ENCODE measurements at places on chromosomes 3 and 15.

- DNase-seq, result peak; percentile 68
Observed at GRCh38 chr3:132543011-132543739, 53.9 kb upstream of the ACKR4 start.

GRCh38 chr3:146469150-146470017 lies at the start of gene PLSCR2:
PLSCR2 (minus strand) TSS chr3:146469561; CDS start chr3:146459904, 9,657 bp downstream.
- no peak for DNase-seq

- no peak for DNase-seq
Observed at GRCh38 chr3:186247821-186248814, 113.9 kb downstream of the DGKG start.

DNA sequence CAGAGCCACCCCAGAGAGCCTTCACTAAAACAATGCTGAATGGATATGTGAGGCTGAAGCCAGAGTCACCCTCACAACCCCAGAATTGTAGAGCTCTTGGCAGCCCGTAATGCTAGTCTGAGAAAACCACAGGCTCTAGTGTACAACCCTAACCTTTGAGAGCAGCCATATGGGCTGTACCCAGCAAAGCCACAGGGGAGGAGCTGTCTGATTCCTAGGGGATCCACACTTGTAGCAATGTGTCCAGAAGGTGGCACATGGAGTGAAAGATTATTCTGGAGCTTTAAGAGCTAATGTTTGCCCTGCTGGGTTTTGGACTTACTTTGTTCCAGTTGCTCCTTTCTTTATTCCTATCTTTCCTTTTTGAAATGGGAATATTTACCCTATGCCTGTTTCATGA lies 626.8 kb downstream of the GRM7 start:
- no peak for DNase-seq

- DNase-seq, result no peak
Observed at GRCh38 chr3:73143401-73143800, 81.9 kb downstream of the EBLN2 start.

- DNase-seq, result no peak
Observed at GRCh38 chr3:116148881-116149851, 296.1 kb downstream of the LSAMP start.

DNA sequence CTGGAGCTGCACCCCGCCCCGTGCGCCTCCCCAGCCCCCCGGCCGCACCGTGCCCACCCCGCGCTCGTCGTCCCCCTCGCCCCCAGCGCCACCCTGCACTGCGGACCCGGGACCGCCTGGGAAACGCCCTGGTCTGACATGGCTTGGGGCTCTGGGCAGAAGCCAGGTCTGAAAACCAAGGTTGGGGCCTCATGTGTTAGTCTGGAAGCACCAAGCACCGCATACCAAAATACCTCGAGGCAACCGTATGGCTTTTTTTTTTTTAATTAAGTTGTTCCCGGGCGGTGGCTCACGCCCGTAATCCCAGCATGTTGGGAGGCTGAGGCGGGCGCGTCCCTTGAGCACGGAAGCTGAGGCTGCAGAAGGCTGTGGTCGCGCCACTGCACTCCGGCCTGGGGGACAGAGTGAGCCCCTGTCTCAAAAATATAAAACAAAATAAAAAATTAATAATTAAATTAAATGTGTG lies 91.5 kb upstream of the CHD2 start:
- no peak for DNase-seq

DNA sequence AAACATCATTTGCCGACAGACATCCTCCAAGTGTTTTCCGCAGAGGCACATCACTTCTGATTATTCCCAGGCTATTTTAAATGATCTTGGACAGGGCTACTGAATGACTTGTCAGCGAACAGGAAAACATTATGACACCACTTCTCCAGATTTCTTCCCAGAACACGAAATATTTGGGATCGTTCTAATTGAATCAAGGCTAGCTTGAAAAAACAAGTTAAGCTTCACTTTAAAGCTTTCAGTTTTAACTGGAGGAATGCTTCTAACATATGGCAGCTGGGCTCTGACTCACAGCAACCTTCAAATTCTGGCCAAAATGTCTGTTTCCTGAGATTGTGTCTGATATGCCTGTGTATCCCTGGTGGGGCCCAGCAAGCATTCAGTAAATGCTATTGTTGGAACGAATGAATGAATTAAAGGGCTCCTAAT lies 127.0 kb upstream of the ICE2 start:
- no peak for DNase-seq

DNA sequence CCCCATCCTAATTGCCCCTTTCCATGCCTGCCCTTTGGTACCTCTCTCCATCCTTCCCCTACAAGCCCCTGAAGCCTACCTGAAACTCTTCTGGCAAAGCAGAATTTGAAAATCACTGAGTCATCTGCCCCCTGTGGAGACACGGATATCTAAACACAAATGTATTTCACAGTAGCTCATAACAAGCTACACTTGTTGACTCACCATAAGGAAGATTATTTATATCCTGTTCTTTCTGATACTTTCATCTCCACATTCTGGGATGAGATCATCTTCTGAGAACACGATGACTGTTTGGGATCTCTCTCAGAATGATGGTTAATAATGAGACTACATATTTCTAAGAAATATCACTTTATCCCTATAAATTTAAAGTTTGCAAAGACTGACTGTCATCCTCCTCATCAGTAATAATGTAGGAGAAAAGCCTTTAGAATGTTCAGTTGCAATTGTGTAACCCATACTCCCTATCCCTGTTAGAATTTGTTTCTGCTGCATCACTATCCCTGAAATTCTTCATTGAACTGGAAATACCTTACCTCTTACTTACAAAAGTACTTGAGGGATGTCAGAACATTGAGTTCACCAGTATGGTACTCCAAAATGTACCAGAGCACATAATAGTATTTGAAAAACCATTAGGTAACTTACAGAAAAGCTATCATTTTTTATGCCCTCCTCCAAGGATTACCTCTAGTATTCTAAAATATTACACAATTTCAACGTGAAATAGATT lies 116.1 kb upstream of the IL12A start:
- DNase-seq, result no peak

DNA sequence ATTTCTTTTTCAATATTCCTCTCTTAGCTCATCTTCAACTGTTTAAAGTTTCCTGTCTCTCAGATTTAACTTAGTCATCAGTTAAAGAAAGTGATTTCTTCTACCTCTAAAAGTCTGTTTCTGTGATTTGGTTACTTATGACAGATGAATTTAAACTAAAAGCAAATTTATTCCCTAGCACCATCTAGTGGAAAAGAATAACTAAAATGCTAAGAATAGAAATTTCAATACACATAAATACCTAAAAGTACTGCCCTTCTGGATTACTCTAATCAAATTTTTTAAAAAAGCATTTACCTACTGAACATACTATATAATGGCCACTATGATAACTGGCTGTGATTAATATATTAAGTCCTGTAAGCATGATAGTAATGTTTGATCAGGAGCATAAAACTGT lies 14.0 kb upstream of the ZCWPW2 start:
- DNase-seq, result no peak

All from bone marrow (tissue), 2 donors.